ENCODE measurements at places on chromosomes 1 and 21. TPM values are rescaled to one million over a fixed set of nuclear protein-coding genes. Genes with fewer than 3 reads are reported as not detected.

XCL1 gene
- not detected for total RNA-seq

HORMAD1 gene
- not detected for total RNA-seq

DNA sequence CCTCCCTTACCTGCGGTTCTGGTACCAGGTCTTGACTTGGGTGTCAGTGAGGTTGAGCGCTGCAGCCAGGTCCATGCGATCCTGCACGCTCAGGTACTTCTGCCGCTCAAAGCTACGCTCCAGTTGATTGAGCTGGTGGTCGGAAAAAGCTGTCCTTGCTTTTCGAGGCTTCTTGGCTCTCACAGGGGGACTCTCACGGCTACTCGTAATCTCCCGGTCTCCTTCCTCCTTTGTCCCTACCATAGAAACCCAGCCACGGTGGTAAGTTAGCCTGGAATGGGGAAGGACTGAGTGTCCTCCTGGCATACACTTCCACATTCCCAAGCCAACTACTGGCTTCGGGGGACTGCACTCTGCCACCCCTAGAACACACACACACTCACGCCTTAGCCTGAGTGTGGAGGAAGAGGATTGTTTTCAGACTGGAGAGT, 2.6 kb downstream of the BARHL2 start:
- no peak overlapping the region for H3K4me3 ChIP-seq
- peaks cover 66% of the 10 kb centered on the region for H3K27me3 ChIP-seq
- no peaks in the 10 kb centered on the region for H3K36me3 ChIP-seq
- no peak for DNase-seq
- no peak overlapping the region for H3K27ac ChIP-seq

GRCh38 chr1:204348722-204349121, 11.0 kb downstream of the PLEKHA6 start:
- DNase-seq: peak; percentile 74
- H3K27ac ChIP-seq: no peak overlapping the region
- H3K27me3 ChIP-seq: peaks cover 22% of the 10 kb centered on the region
- H3K4me1 ChIP-seq: no peaks in the 10 kb centered on the region
- no peaks in the 10 kb centered on the region for H3K36me3 ChIP-seq

DNA sequence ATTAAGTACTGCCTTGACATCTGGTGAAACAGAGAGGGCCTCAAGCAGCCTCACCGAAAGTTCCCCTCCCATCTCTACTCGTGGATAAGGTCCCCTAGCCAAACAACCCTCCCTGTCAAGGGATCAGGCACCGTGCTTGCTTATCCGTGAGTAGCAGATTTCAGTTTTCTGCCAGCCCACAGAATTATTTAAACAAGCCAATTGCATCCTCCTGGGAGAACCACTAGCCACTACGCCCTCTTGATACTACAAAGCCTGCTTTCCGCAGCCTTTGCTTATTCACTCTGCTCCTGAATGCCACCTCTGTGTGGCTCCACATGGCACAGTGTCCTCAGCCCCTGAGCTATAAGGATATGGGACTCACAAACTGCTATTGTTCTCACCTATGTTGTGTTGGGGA, 5.9 kb upstream of the TFF2 start:
- no peak overlapping the region for H3K27ac ChIP-seq
- H3K4me1 ChIP-seq: no peaks in the 10 kb centered on the region
- DNase-seq: no peak

DNA sequence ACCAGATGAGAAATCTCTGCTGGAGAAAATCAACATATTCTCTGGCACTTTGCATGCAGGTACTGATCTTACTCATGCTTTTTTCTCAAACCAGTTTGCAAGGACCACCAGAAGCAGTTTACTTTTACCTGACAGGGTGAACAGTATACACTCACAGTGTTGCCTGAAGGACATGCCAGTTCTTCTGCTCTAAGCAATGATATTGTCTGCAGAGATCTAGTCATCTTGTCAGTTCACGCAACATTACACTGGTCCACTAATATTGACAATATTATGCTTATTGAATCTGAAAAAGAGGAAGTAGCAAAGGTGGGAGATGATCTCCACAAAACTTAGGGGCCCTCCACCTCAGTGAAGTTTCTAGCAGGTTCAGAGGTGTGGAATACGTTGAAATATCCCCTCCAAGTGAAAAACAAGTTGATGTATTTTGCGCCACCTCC, 3.8 kb upstream of the S100B start:
- no peak overlapping the region for H3K27ac ChIP-seq
- H3K36me3 ChIP-seq: no peaks in the 10 kb centered on the region
- H3K27me3 ChIP-seq: peaks cover 44% of the 10 kb centered on the region
- peak; percentile 2 for DNase-seq
- H3K4me3 ChIP-seq: no peak overlapping the region
- no peaks in the 10 kb centered on the region for H3K4me1 ChIP-seq

DNA sequence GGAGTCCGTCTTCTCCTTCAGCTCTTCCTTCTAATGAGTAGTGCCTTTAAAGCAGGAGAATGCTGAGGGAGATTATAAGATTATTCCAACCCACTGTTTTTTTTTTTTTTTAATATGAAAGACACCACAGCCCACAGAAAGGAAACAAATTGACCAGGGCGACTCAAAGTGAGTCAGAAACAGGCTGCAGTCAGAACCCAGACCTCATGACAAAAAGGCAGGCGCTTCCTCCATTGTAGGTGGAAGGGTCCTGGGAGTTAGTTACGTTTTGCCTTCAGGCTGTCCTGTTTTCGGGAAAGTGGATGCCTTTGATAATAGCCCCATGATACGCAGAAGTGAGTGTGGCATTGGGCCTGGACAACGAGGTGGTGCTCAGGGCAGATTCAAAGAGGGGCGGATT, 21.0 kb downstream of the PLXNA2 start:
- H3K27ac ChIP-seq: no peak overlapping the region
- peaks cover 82% of the 10 kb centered on the region for H3K4me1 ChIP-seq
- no peaks in the 10 kb centered on the region for H3K27me3 ChIP-seq
- H3K36me3 ChIP-seq: no peaks in the 10 kb centered on the region

DNA sequence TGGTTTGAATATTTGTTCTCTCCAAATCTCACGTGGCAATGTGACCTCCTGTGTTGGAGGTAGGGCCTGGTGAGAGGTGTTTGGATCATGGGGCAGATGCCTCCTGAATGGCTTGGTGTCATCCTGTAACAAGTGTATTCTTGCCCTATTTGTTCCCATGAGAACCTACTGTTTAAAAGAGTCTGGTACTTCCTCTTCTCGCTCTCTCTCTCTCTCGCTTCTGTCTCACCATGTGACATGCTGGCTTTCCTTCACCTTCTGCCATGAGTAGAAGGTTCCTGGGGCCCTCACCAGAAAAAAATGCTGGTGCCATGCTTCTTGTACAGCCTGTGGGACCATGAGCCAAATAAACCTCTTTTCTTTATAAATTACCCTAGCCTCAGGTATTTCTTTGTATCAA, 8.4 kb upstream of the PAXBP1 start:
- no peak overlapping the region for H3K27ac ChIP-seq
- no peaks in the 10 kb centered on the region for H3K4me1 ChIP-seq
- no peak for DNase-seq
- no peaks in the 10 kb centered on the region for H3K36me3 ChIP-seq
- H3K27me3 ChIP-seq: peaks cover 3% of the 10 kb centered on the region
- no peak overlapping the region for H3K4me3 ChIP-seq

DNA sequence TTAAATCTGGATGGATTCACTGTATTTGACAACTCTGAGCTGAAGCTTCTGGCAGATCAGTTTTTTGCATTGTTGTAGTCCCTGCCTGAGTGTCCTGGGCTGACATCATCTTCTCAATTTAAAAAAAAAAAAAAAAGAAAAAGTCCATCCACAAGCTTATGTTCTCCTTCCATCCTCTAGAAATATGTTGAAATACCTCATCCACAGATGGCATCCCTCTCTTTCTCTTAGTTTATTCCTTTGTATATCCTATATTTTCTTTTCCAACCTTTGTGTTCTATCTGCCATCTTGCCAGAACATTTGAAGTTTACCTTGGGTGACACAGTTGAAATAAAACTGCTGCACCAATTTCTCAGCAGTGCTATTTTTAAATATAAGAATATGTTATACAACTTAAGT, 184.4 kb upstream of the PKN2 start:
- no peak overlapping the region for H3K27ac ChIP-seq
- no peak for DNase-seq
- no peaks in the 10 kb centered on the region for H3K4me1 ChIP-seq
- no peak overlapping the region for H3K4me3 ChIP-seq

- H3K4me3 ChIP-seq: no peak overlapping the region
- H3K4me1 ChIP-seq: peaks cover 26% of the 10 kb centered on the region
- H3K27me3 ChIP-seq: no peaks in the 10 kb centered on the region
- H3K27ac ChIP-seq: no peak overlapping the region
- DNase-seq: no peak
Observed at GRCh38 chr1:30879940-30880677, 28.4 kb downstream of the SDC3 start.

DNA sequence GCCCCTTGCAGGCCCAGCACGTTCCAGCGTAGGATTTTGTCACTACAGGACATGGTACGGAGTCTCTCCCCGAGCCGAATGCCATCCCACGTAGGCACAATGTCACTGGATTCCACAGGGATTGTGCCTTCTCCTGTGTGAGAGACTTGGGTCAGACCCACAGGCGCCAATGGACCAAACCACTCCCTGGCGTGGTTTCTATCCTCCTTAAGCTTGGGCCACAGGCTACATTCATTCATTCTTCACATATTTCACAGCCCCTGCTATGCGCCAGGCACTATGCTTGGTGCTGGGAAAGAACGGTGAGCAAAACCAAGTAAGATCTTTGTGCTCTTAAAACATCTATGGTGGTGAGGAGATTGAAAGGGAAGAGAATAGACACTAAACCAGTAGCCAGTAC, 18.7 kb downstream of the CHRNB2 start:
- no peak for DNase-seq
- H3K4me1 ChIP-seq: peaks cover 2% of the 10 kb centered on the region
- peaks cover 98% of the 10 kb centered on the region for H3K36me3 ChIP-seq

DNA sequence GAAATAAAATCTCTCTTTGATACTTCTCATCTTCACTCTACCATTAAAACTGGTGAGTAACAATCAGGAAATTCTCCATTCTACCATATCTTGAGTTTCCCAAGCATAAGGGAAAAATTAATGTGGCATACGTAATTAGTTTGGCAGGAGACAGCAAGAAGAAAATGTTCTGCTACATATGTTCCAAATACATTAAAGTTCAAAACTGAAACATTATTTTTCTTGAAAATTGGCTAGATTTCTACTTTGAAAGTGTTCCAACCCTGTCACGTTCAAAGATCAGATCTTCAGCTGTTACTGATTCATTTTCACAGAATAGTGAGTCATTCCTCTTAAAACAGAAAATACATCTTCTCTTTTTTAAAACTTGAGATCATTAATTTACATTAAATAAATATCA, 48.5 kb downstream of the PIGK start:
- no peaks in the 10 kb centered on the region for H3K4me1 ChIP-seq
- H3K27me3 ChIP-seq: no peaks in the 10 kb centered on the region
- no peaks in the 10 kb centered on the region for H3K36me3 ChIP-seq
- no peak for DNase-seq
- H3K27ac ChIP-seq: no peak overlapping the region

Data from K562 (cell line).